ENCODE measurements at places on chromosomes 2 and 18. TPM values are rescaled to one million over a fixed set of nuclear protein-coding genes. Genes with fewer than 3 reads are reported as not detected.

Gene FARP2
- total RNA-seq = 48.8 TPM

Gene SERPINB4
- total RNA-seq = not detected

Gene ELP2
- 76.4 TPM for total RNA-seq

Gene ATAD2B
- total RNA-seq = 4.9 TPM

- no peak overlapping the region for H3K27ac ChIP-seq
- no peak for DNase-seq
- H3K36me3 ChIP-seq = no peaks in the 10 kb centered on the region
- H3K27me3 ChIP-seq = peaks cover 14% of the 10 kb centered on the region
Measured at GRCh38 chr18:35780937-35781336, 191.5 kb upstream of the RMP24 start.

DNA sequence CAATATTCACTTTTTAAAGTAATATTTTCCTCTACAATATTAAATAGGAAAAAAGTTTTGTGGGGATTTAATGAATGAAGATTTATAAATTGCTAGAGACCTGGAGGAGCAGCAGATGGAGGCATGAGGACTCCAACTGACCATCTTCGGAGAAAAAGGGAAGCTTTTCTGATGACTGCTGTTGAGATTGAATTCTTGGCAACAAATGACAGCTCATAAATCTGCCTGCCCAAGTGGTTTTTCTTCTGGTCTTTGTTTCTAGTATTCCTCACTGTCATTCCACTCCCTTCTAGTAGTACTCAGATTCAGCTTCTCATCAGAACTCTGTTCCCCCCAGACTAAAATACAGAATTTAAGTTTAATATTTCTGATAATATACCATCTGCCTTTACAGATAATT lies 157.0 kb downstream of the EML6 start:
- no peak overlapping the region for H3K27ac ChIP-seq
- peaks cover 7% of the 10 kb centered on the region for H3K27me3 ChIP-seq
- H3K36me3 ChIP-seq = no peaks in the 10 kb centered on the region
- H3K4me3 ChIP-seq = no peak overlapping the region

- H3K4me3 ChIP-seq = no peak overlapping the region
- no peaks in the 10 kb centered on the region for H3K36me3 ChIP-seq
- H3K27me3 ChIP-seq = peaks cover 3% of the 10 kb centered on the region
- H3K27ac ChIP-seq = no peak overlapping the region
- no peak for DNase-seq
- no peaks in the 10 kb centered on the region for H3K4me1 ChIP-seq
Measured at GRCh38 chr18:24200494-24201290, 61.8 kb downstream of the CABYR start.

DNA sequence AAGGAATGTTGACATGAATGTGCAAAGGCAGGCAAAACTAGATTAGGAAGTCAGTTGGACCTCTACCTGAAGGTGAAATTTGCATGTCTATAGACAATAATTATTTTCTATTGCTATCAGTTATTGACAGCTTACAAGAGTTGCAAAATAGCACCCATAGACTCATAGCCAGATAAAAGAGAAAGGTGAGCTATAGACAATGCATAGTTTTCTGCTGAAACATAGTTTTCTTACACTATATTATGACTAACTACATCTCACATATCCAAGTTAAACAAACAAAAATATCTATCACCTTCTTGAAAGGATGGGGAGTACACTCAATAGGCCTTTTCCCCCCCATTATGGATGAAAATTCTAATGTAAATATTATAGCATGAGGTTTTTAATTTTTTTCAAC lies 305.0 kb downstream of the PTH2R start:
- no peaks in the 10 kb centered on the region for H3K27me3 ChIP-seq
- no peaks in the 10 kb centered on the region for H3K4me1 ChIP-seq
- no peak overlapping the region for H3K4me3 ChIP-seq

DNA sequence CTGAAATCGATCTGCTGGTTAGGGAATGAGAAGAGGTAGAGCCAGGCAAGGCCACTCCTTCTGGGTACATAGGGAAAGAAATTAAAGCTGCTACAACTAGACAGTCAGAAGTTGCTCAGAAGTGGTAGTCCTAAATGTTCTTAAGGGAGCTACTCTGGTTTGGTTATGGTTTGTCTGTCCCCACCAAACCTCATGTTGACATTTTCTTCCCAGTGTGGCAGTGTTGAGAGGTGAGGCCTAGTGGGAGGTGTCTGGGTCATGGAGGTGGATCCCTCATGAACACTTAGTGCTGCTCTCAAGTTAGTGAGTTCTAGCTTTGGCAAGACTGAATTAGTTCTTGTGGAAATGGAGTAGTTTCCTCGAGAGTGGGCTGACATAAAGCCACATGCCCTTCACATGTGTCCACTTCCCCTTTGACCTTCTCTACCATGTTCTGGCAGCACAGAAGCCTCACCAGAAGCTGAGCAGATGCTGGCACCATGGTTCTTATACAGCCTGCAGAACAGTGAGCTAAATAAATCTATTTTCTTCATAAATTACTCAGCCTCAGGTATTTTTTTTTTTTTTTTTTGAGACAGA lies 14.7 kb downstream of the RNF103 start:
- no peak overlapping the region for H3K4me3 ChIP-seq
- no peaks in the 10 kb centered on the region for H3K4me1 ChIP-seq
- peaks cover 38% of the 10 kb centered on the region for H3K36me3 ChIP-seq
- no peak for DNase-seq

DNA sequence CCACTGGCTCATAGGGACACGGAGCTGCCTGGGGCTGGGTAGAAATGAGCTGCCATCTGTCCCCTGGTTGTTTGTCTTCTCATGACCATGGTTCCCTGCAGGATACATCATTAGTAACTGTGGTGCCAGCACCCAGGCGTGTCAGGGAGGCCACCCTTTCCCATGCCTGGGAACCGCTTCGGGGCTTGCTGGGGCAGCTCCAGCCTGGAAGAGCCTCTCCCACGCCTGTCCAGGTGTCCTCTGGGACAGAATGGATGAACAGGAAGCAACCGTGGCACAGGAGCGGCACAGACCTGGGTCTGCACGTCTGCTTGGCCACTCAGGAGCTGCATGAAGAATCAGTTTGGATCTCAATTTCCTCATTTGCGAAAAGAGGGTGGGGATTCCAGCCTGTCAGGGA lies 34.8 kb downstream of the SDC1 start:
- H3K27me3 ChIP-seq = no peaks in the 10 kb centered on the region
- peaks cover 30% of the 10 kb centered on the region for H3K4me1 ChIP-seq
- no peaks in the 10 kb centered on the region for H3K36me3 ChIP-seq
- H3K27ac ChIP-seq = no peak overlapping the region
- no peak for DNase-seq

Measured in HFFc6 (cell line).